ENCODE measurements at places on chromosomes 3 and 15.
A peak's percentile ranks its signal among the peaks of the same experiment; 100 is the strongest.

- peak; percentile 84 for DNase-seq
Measured at GRCh38 chr3:182792901-182793662, at the start of gene ATP11B. TSS of gene ATP11B (plus strand) at chr3:182793504. CDS start at chr3:182793760, 256 bp downstream.

DNA sequence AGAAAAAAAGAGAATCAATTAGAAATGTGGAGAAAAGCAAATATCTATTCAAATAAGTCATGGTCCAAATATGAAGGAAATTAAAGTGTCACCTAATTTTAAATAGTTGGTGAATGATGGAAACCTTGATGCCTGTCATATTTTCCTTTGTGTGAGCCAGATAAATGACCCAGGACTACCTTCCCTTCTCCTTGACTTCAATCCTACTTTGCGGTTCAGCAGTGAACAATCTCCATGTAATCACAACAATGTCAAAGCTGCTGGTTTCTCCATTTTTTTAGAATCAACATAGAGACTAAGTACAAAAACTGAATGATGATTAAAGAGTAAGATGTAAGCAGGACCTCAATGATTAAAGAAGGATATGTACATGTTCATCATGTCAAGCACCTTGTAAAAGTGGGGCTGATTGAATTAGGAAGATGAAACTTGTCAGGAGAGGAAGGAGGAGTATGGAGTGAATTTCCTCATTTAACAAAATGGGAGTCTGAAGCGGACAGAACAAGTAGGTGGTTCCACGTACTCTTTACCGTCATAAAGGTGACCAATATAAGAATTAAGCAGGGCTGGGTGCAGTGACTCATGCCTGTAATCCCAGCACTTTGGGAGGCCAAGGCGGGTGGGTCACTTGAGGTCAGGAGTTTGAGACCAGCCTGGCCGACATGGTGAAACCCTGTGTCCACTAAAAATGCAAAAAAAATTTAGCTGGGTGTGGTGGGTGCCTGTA, 43.1 kb downstream of the TRPM1 start:
- DNase-seq: no peak

- no peak for DNase-seq
Measured at GRCh38 chr15:91022832-91023129, 387 bp upstream of the VPS33B start.

GRCh38 chr3:128572644-128573105, 77.9 kb downstream of the RPN1 start:
- no peak for DNase-seq

- peak; percentile 60 for DNase-seq
Measured at GRCh38 chr3:185561374-185561943, 9.1 kb upstream of the LIPH start.

GRCh38 chr15:67806536-67806935, 18.8 kb upstream of the SKOR1 start:
- no peak for DNase-seq

DNA sequence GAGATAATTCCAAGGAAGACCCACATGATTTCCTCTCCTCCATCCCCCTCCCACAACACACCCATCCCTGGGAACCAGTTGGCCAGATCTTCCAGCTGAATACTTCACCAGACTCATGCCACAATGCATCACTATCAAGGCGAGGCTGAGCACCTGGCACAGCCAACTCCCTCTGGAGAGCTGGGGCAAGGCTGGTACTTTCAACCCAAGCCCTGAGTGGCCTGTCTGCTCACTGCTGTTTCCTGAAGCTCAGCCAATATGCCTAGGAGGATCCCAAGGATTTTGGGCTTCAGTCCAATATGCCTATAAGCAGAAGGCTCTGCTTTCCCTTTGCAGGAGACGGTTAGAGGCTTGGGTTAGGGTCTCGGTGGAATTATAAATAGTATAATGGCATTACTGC, 90.9 kb upstream of the NEO1 start:
- DNase-seq: no peak

- DNase-seq: no peak
Measured at GRCh38 chr3:33962396-33962795, 164.0 kb downstream of the PDCD6IP start.

DNA sequence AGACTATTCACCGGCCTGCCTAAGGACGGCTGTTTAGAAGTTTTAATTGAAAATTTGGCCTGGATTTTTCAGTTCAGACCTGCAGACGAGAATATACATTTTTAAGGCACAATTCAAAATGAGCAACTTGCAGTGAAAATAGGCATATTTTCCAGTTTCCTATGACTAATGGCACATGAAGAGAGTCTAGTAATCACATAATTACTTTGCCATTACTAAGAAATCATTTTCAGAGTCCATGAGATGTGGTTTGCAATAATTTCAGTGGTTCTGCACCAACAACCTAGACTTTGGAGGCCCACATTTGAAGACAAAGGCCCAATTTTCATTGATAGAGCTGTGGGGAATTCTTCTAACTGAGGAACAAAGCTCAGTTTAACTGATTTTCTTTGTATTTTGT, 205.3 kb downstream of the SOX2 start:
- no peak for DNase-seq

GRCh38 chr3:163622384-163622783, 1455.9 kb downstream of the SI start:
- no peak for DNase-seq

- DNase-seq: no peak
Measured at GRCh38 chr3:81434161-81434560, 327.3 kb downstream of the GBE1 start.

GRCh38 chr3:70550723-70551319, 238.4 kb upstream of the MDFIC2 start:
- DNase-seq: no peak

- DNase-seq: no peak
Measured at GRCh38 chr3:33826688-33827087, 28.3 kb downstream of the PDCD6IP start.

DNA sequence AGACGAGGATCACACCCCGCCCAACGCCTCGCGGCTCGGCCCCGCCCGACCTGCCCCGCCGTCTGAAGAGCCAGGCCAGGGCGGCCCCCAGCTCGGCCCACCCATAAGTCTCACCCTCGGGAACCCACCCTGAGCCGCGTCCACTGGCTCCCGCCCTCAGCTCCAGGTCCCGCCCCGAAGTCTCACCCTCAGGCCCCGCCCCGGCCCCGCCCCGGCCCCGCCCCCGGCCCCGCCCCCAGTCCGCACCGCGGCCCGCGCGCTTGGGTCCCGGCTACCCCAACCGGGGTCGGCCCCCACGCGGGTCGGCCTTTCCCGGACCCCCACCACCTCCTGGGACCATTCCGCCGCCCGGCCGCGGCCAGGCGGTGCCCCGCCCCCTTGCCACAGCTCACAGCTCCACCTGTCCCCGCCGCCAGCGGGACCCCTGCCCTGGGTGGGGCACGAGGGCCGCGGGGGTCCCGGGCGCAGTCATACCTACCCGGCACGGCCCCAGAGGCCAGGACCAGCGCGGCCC, 489 bp downstream of the CSPG5 start:
- DNase-seq: peak; percentile 15

DNA sequence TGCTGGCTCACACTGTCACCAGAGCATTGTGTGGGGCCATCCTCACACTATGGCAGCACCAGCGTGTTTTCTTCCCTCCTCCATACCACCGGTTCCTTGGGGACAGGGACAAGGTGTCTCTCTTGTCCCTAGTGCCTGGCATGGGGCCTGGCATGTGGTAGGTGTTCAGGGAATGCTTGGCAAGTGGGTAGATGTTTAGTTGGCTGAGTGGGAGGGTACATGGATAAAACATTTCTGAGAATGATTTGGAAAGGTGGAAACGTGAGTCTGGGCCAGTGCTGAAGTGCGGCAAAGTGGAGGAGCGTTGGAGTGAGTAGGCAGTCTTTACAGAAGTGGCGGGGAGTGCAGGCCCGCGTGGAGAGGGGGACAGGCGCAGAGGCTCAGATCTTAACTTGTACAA, 15.0 kb downstream of the SNAPC5 start:
- DNase-seq: no peak

GRCh38 chr3:47890828-47891612, 88.1 kb downstream of the DHX30 start:
- DNase-seq: no peak

DNA sequence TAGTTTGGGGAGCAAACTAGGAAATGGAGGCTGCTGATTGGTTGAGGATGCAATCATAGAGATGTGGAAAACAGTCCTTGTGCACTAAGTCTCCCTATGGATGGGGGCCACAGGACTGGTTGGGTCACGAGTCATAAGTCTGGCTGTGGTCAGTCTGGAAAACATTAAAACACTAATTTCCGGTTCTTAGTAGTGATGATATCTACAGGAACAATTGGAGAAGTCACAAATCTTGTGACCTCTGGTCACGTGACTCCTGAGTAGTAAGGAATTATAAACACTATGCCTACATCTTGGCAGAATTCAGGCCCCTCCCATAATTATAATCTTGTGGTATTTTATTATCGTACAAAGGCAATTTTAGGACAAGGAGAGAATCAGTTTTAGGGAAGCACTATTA, 317.3 kb upstream of the ARPP21 start:
- DNase-seq: no peak

- DNase-seq: no peak
Measured at GRCh38 chr3:38251197-38251596, 14.4 kb upstream of the SLC22A13 start.

- no peak for DNase-seq
Measured at GRCh38 chr3:184156522-184156955, 1.4 kb downstream of the DVL3 start.

GRCh38 chr3:122691195-122691594, 10.6 kb downstream of the PARP14 start:
- DNase-seq: no peak

GRCh38 chr15:62739082-62739481, 303.5 kb upstream of the TPM1 start:
- DNase-seq: peak; percentile 25

DNA sequence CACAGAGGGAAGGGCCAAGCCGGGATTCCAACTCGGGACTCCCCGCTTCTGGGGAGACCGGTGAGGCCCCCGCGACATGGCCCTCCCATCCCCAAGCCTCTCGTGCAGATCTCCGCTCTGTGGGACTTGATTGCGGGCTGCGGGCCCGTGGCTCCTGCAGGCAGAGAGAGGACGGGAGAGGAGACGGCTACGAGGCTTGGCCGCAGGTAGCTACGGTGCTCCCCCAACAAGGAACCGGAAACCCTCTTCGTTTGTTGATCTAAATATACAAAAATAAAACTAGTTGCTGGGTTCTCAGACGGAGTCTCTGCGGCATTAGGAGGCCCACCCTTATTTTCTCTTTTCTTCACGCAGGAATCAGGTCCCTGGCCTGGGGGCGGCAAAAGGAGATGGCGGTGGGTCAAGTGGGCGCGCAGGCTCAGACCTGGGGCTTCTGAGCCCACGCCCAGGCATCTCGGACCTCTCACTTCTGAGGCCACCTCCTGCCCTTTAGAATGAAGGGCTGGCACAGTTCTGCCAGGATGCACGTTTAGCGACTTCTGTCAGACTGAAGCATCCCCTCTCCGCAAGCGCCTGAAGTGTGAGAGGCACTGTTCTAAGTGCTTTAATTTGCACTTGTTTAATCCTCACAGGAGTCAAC, 10.9 kb downstream of the GNB5 start:
- DNase-seq: no peak

GRCh38 chr3:183370391-183370790, 58.0 kb downstream of the MCF2L2 start:
- peak; percentile 40 for DNase-seq

GRCh38 chr3:171248426-171249111, 211.6 kb downstream of the TNIK start:
- no peak for DNase-seq

Data from PC-9 (cell line).